ENCODE measurements at places on chromosomes 1 and 21.

- no peak for DNase-seq
Observed at GRCh38 chr1:19955534-19956170, 23.8 kb downstream of the PLA2G2A start.

DNA sequence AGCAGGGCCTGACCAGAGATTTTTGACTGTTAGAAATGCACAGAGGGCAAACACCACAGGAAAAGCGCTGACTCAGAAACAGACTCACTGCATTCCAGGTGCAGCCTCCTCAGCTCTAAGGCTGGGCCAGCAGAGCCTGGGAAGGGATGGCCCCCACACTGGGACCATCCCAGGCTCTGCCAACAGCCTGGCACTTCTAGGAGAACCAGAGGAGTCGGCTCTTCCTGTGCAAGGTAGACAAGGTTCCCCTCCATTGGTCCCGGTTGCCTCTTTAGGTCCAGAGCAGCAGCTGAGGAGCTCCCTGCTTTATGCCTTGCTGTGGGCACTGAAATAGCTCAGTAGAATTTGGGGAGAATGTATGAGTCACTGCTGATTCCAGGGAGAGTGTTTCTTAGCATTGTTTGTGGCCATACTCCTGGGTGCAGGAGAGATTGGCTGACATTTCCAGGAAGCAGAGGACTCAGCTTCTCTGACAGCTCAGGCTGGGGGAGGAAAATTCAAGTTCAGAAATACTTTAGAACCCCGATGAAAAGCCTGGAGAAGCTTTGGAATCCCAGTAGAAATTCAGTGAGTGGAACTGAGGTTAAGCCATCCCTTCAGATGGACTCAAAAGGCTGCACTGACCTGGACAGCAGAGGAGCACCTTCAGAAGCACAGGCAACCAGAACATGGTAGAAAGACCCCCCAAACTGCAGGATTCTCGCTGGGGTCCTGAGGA, 19.7 kb downstream of the PRAMEF1 start:
- no peak for DNase-seq

- DNase-seq, result no peak
Observed at GRCh38 chr1:65866439-65866838, 73.7 kb downstream of the PDE4B start.

DNA sequence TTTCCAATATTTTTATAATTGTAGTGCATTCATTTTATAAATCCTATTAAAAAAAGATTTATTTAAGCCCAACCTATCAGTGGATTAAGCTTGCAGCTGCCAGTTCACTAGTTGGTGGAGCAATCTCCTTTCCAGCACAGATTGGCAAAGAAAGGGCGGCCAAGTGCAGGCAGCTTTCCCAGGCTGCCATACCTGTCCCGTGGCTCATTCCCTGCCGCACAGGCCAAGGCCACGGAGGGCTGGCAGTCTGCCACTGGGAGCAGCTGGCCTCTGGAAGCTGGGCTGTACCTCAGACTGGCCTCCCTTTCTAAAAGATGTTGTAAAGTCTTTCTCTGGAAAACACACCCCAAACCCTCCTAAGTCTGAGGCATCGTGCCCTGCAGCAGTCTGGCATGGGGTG, 74.2 kb downstream of the SIM2 start:
- no peak for DNase-seq

DNA sequence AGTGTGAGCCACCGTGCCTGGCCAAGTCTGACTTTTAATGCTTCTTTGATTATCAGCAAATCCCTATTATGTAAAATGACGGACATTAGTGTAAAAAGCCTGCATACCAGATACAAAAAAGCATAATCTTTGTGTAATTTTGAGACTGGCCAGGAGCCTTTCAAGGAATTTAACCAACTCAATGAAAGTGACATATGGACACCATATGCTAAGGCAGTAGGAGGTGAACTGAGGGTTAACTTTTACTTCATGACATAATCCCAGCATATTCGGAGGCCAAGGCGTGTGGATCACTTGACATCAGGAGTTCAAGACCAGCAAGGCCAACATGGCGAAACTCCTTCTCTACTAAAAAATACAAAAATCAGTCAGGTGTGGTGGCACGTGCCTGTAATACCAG, 94.6 kb downstream of the EIF4G3 start:
- DNase-seq, result no peak

GRCh38 chr21:35559829-35560225, 500.5 kb downstream of the SETD4 start:
- no peak for DNase-seq

DNA sequence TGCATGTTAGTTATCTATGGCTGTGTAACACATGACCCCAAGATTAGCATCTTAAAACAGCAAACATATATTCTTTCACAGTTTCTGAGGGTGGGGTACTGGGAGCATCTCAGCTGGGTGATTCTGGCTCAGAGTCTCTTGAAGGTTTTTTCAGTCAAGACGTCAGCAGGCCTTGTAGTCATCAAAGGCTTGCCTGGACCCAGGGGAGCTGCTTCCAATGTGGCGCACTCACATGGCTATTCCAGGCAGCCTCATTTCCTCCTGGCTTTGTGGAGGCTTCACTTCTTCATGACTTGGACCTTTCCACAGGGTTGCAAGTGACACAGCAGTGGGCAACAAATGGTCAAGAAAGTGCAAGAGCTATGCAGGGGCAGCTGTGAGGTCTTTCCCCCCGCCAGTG, 114.7 kb downstream of the ACTL8 start:
- no peak for DNase-seq

DNA sequence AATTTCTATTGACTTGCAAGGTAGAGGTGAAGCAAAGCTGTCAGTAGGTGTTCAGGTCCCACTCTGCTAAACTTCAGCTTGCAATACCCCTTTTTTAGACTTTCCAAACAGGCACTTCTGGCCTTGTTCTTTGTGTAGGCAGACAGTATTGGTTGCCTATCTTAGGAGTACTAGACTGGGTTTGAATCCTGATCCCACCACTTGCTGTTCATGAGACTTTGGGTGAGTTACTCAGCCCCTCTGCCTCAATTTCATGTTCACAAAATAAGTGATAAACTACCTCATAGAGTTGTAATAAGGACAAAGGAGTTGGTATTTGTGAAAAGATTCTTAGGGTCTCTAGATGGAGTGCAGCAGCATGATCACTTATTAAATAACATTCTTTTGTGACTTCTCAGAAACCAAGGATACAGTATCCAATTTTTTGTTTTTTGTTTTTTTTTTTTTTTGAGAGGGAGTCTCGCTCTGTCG, 5.2 kb downstream of the RCC1 start:
- peak; percentile 73 for DNase-seq

GRCh38 chr21:29321932-29322928, 23.5 kb downstream of the BACH1 start:
- DNase-seq, result no peak

GRCh38 chr1:215256936-215257679, 174.6 kb downstream of the KCNK2 start:
- no peak for DNase-seq

DNA sequence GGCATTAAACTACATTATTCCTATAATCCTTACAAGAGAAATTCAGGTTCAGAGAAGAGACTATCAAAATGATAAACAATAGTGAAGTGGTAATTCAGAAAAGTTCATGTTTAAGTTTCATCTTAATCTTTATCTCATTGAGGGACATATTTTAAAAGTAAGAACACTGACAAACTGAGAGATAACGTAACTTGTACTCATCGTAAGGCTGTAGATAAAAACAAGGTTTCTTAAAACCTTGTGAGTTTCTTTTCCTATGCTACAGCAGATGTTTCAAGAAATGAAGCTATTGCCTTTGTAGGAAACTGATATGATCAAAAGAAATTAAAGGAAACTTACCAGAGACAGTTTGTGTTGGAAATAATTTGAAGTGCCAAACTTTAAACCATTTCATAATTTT, 65.0 kb downstream of the RERE start:
- no peak for DNase-seq

DNA sequence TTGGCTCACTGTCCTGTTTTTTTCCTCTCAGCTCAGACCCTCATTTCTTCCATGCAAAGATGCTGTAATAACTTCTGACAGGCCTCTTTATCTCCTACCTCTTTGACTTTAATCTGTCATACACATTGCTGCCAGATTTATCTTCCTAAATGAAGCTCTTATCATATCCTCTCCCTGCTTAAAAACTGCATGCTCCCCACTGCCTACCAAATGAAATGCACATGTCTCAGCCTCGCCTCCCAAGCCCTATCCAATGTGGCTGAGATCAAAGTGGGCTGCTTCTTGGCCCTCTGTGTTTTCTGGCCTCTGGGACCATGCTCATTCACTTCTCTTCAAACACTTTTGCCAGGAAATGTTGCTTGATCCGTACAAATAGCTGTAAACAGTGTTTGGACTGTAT, 38.3 kb downstream of the IRF2BP2 start:
- no peak for DNase-seq

- DNase-seq, result no peak
Observed at GRCh38 chr1:245310571-245311531, 156.1 kb downstream of the KIF26B start.

DNA sequence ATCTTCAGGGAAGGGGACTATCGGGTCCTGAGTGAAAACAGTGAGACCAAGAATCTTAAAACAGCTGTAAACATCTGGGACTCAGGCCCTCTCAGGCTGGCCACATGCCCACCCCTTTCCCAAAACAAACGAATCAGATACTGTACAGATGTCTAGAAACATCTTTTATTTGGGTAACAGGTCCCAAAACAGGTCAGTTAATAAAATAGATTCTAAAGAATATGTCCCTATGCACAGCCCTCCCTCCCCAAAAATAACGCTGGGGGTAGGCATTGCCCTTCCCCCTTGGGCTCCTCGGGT, 499 bp upstream of the CRTC2 start:
- DNase-seq, result no peak

GRCh38 chr1:31651089-31651420, 6.4 kb upstream of the PEF1 start:
- DNase-seq, result no peak

DNA sequence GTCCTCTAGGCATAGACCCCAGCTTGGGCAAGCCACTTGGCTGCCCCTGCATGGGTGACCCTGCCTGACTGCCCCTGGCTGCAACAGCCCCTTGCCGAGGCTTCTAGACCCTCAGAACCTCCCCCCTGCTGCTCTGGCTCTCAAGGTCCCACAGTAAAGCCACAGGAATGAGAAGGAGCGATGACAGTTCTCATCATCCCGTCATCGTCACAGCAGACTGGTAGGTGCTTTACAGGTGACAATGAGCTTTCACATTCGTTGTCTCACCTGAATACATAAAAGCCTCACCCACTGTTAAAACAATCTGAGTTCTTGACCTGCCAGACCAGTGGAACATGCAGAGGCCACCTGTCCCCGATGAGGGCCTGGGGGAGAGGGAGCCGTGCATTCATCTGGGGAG, 36.0 kb upstream of the GPR157 start:
- no peak for DNase-seq

- DNase-seq, result peak; percentile 37
Observed at GRCh38 chr21:44489962-44490361, 34.7 kb downstream of the LRRC3 start.

DNA sequence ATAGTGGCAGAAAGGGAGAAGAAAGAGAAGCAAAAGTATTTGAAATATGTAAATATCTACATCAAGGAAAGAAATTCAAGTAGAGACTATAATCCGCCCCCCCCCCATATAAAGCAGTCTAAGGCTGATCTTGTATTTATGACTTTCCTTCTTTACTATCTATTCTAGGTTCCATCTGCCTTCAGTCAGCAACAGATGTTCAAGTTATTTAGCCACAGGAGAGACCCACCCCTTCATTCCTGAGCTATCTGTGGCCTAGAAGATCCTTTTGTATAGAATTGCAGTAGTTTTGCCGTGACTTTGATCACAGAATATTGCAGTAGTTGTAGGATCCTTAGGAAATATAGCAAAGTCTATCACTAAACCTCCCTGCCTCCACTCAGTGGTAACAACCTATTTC, 10.7 kb upstream of the BSDC1 start:
- DNase-seq, result no peak

GRCh38 chr1:78691995-78692747, 42.5 kb downstream of the IFI44 start:
- no peak for DNase-seq

DNA sequence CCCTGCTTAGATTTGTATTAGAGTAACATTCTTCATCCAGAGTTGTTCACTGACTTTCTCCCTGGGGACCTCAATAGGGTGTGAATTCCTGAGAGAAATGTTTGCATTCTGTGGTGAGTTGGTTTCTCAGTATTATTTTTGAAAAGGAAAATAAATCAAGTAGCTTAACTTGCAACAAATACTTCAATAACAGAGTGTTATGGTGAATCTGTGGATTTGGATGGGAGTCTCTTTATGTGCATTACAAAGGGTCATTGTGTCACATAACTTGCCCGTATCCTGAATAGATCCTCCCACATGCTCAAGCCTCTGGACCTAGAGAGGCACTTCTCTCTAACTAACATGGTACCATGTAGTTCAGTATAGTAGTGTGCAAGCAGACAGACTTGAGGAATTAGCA, 68.4 kb upstream of the IPO9 start:
- peak; percentile 35 for DNase-seq

DNA sequence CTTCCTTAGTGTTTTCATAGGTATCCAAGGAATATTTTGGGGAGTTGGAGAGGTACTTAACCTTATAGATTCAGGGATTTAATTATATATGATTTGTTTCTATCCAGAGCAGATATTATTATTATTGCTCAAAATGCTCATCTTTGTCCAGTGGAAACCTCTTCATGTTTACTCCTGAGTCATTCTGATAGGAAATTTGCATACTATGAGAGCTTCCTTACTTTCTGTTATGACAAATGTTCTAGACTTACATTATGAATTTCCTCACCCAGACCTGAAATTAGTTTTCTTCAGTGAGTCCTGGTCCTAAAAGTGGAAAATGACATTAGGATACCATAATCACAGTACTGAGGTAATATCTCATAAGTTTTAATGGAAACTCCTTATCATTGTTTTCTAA, 57.5 kb upstream of the PLPPR5 start:
- no peak for DNase-seq

DNA sequence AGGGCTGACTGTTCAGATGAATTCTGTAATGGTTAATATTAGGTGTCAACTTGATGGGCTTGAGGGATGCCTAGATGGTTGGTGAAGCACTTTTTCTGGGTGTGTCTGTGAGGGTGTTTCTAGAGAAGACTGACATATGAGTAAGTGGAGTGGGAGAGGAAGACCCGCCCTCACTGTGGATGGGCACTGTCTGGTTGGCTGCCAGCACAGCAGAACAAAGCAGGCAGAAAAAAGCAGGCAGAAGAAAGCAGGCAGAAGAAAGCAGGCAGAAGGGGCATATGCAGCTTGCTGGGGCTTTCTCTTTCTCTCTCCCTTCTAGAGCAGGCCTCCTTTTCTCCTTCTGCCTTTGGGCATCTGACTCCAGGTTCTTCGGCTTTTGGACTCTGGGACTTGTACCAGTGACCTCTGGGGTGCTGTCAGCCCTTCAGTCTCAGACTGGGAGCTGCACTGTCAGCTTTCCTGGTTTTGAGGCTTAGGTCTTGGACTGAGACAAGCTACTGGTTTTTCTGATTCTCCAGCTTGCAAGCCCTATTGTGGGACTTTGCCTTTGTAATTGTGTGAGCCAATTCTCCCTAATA, 42.9 kb upstream of the CD2 start:
- DNase-seq, result no peak
